ENCODE measurements at places on chromosomes 7 and 10.

- ATAC-seq, result no peak
Measured at GRCh38 chr10:75530299-75530698, 98.9 kb downstream of the LRMDA start.

- no peak for ATAC-seq
Measured at GRCh38 chr10:130357226-130357625, 221.0 kb downstream of the GLRX3 start.

DNA sequence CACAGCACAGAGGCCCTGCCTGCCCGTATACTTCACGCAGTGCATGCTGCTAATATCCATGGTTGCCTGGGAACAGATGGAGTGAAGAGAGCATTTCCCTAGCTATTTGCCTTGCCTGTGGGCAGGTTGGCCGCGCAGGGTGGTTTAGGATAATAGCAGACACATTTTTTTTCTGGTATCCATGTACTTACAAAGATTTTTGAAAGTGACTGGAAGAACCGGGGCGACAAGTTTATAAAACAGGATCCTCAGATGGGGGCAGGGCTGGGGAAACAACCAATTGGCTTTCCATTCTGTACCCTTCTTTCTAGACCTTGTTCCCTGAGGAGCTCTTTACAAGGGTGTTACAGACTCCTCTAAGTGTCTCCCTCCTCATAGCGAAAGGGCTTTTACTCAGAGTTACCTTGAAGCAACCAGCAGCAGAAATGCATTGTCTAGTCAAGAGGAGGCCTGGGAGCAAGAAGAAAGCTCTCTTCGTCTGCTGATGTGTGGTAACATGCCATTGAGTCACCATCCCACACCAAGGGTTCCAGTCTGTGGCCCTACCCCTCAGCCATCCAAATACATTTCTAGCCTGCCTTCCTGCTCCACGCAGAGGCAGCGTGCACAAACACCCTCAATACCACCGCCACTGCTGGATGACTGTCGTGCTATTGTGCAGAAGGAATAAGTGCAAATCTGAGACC lies 31.5 kb downstream of the MTURN start:
- no peak for ATAC-seq

DNA sequence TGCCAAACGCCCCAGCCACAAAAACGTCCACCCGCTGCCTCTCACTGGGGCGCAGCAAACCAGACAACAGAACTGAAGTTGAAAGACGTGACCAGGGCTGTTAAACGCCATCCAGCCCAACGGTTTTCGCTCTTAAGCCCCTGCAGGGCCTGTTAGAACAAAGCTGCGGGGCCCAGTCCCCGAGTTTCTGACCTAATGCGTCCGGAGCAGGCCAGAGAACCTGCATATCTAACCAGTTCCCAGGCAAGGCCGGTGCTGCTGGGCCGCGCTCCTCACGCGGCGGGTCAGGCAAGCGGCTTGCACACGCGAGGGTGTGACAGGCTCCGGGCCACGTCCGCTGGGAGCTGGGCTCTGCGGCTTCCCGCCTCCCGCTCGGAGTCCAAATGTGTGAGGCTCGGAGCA lies 87.0 kb downstream of the PTPRN2 start:
- no peak for ATAC-seq

DNA sequence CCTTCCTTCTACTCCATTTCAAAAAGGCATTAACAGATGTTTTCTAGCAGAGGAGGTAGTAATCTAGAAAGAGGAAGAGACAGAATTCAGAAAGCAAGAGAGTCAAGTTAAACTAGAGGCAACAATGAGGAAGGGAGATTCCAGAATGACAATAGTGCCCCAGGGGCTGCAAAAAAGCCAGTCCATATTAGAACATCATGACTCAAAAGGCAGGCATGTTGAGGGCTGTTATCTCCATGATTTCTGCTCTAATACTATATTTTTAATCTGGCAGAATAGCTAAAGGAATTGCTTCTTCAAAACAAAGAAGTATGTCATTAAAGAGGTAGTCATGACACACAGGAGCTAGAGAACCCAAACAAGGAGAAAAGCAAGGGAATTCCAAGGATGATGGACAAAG lies 599.6 kb downstream of the INHBA start:
- ATAC-seq, result no peak

DNA sequence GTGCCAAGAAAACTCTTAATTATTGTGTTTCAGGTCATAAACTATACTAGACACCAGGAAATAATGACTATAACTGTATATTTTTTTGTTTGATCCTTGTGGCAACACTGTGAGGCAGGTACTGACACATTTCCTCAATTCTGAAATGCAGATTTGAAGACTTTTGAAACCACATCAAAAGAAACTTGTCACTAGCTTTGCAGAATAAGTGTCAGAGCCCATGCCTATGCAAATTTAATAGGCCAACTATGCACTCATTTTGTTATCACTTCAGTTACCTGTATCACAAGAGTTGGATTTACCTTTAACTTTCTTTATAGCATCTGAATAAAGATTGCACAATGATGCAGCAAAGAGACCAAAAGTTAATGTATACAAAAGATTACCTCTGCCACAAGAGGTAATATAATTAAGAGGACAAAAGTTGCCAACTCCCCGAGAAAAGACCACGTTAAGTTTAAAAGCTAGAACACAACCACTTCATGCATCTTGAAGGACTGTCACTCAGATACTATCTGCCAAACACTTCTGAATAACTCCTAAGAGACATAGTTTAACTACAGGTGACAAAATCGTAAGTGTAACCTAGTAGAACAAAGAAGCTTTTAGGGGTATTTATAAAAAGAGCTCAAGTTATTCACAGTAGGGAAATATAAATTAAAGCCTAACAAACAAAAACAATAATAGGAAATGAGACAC lies 80.5 kb downstream of the ELAPOR2 start:
- peak; percentile 98 for ATAC-seq

GRCh38 chr7:108425714-108426275 lies 30.4 kb downstream of the NRCAM start:
- no peak for ATAC-seq

- no peak for ATAC-seq
Measured at GRCh38 chr10:36476399-36476798, 649.0 kb upstream of the ANKRD30A start.

- peak; percentile 79 for ATAC-seq
Measured at GRCh38 chr7:155796381-155797261, 15.6 kb downstream of the SHH start.

- peak; percentile 21 for ATAC-seq
Measured at GRCh38 chr10:6586501-6586900, 6.4 kb upstream of the PRKCQ start.

GRCh38 chr10:16155834-16156233 lies 281.0 kb upstream of the PTER start:
- ATAC-seq, result no peak

DNA sequence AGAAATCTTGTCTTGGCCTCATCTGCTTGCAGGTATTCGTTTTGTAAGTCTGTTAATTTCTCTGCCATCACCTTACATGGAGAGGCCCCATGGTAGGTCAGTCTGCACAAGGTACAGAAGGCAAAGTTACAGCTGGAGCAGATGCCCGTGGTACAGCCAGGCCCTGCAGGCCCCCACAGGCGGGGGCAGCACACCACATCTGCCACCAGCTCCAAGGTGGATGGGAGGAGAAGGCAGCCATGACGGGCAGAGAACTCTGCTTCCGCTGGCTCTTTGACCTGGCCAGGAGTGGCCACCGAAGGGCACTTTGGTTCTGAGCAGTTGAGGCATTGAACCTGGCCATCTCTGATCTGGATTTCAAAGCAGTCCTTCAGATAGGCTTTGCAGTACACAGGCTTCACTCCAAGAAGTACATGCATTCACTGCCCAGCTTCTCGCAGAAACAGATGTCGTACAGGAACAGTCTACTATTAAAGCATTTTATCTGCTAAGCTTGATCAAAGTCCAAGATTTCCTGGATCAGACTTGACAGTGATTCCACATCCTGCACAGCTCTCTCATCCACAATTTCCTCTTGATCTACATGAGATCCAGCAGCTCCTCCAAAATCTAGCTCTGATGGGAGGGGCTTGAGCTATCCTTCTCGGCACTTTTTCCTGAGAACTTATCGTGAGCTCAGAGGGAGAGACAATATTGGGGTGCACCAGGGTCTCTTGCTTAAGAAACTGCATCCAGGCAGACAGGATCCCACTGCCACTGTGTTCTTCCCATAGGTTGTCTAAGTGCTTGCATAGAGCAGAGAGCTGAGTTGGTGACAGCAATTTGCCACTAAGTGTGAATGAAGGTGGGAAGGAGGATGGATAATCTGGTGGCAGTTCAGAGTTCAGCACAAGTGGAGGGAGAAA lies 120.7 kb downstream of the TRRAP start:
- ATAC-seq, result no peak

- ATAC-seq, result no peak
Measured at GRCh38 chr7:1537535-1538412, 7.3 kb downstream of the MAFK start.

DNA sequence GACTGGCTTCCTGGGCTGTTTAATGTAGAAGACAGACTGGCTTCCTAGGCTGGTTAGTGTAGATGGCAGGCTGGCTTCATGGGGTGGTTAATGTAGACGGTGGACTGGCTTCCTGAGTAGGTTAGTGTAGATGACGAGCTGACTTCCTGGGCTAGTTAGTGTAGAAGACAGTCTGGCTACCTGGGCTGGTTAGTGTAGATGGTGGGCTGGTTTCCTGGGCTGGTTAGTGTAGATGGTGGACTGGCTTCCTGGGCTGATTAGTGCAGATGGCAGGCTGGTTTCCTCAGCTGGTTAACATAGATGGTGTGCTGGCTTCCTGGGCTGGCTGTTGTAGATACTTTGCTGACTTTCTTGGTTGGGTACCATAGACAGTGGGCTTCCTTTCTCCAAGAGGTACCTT lies 122.9 kb upstream of the PPP2R2D start:
- ATAC-seq, result no peak

Data from activated T-helper 17 cell treated with anti-CD3 and anti-CD28 coated beads, Interleukin-2, amount 50 U/mL, for 72 hours (primary cell).